ENCODE measurements at places on chromosomes 13 and 19. TPM values are rescaled to one million over a fixed set of nuclear protein-coding genes. Genes with fewer than 3 reads are reported as not detected.

- peak overlapping the region; percentile 95 for H3K27ac ChIP-seq
- H3K4me3 ChIP-seq: no peak overlapping the region
- no peaks in the 10 kb centered on the region for H3K36me3 ChIP-seq
- H3K27me3 ChIP-seq: no peaks in the 10 kb centered on the region
- peaks cover 22% of the 10 kb centered on the region for H3K4me1 ChIP-seq
Measured at GRCh38 chr19:34480491-34480890, 1.1 kb upstream of the WTIP start.

Gene SLC25A41
- total RNA-seq: not detected

Gene BRCA2
- total RNA-seq: 3.5 TPM

Gene NUMBL
- total RNA-seq: 250 TPM

GRCh38 chr13:112057439-112057735 lies 9.6 kb upstream of the SOX1 start:
- no peak for DNase-seq
- H3K27ac ChIP-seq: no peak overlapping the region
- no peak overlapping the region for H3K4me3 ChIP-seq

DNA sequence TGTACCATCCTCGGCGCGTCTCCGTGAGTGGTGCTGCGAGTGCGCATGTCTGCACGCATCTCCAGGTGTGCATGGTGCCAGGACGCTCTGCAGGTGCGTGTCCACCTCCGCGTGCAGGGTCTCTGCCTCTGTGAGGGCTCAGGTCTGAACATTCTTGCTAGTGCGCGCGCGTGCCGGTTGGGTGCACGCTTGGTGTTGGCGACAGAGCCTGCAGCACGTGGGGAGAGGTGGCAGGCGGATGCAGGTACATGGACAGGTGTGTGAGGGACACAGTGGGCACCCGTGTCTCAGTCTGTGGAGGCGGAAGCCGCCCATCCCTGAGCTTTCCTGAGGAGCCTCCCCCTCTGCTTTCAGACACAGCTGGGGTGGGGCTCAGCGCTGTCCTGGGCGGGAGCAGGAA lies 4.9 kb upstream of the OR10H2 start:
- no peak overlapping the region for H3K27ac ChIP-seq
- no peaks in the 10 kb centered on the region for H3K36me3 ChIP-seq
- DNase-seq: no peak
- H3K27me3 ChIP-seq: peaks cover 8% of the 10 kb centered on the region
- H3K4me3 ChIP-seq: no peak overlapping the region

DNA sequence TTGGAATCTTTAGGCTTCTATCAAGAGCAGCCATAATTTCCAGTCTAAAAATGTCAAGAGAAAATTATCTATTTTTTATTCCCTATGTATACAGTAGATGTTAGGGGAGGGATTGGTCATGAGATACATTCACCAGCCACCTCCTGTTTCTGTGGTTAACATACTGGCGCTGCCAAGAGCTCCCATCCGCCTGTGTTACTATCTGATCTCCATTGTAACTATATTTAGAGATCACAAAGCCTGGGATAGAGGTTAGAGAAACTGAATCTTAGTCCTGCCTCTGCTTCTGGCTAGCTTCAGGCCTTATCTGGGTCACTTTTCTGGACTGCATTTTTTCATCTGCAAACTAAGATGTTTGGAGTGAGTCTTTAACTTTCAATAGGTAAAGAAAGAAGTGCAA lies 46.3 kb downstream of the POLR1D start:
- no peaks in the 10 kb centered on the region for H3K27me3 ChIP-seq
- H3K36me3 ChIP-seq: no peaks in the 10 kb centered on the region
- no peak overlapping the region for H3K27ac ChIP-seq
- no peak for DNase-seq
- no peak overlapping the region for H3K4me3 ChIP-seq

Gene GTF3A
- 113 TPM for total RNA-seq

Gene NEK5
- 0.63 TPM for total RNA-seq

DNA sequence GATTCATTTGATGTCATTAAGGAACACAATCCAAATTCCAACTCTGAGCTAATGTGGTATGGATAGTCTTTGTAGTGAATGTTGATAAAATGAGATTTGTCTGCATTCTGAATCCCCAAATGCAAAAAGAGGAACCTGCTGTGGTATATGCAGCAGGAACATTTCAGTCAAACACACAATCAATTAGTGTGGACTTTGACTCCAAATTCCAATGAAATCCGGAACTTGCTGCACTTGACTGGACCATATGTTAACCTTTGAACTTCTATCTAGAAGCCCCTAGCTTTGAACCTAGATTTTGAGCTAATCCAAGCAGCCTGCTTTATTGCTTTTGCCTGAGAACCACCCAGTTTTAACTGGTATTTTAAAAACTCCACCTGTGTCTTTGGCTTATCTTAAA lies 341.3 kb downstream of the SPRY2 start:
- no peak overlapping the region for H3K27ac ChIP-seq
- DNase-seq: no peak
- H3K4me1 ChIP-seq: no peaks in the 10 kb centered on the region
- H3K36me3 ChIP-seq: no peaks in the 10 kb centered on the region
- H3K27me3 ChIP-seq: no peaks in the 10 kb centered on the region

Gene ZSCAN5B
- total RNA-seq: not detected

DNA sequence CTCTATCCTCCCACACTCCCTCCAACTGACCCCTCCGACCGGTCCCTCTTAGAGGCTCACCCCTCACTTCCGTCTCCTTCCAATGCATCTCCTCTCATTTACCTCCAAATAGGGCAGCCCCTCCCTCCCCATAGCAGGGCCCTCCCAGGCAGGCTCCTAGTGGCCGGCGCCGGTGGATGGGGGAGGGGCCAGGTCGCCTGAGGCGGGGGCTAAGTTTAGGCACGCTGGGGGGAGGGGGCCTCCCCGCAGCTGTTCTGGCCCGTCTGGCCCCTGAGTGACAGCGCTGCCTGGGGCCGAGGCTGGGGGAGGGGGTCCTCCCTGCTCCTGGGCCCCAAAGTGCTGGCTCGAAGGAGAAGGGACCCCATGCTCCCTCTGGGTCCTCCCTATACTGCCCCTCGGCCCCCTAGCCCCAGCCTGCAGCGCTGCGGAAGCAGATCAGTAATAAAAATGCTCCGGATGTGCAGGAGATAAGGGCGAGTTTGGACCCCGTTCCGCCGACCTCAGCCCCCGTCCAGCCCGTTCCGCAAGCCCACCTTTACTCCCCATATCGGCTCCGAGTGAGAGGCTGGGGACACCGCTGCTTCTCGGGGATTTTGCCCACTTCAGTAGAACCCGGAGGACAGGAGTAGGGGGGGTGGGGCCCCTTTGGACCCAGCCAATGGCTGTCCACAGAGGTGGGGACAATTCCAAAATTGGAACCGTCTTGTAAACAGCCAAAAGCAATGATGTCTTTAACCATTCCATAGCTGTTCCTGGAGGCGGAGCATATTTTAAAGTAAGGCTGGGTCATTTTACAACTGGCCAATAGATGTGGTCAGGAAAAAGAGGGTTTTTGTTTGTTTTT lies 4.0 kb downstream of the RTN2 start:
- no peak for DNase-seq
- H3K36me3 ChIP-seq: no peaks in the 10 kb centered on the region
- no peak overlapping the region for H3K27ac ChIP-seq

- H3K4me3 ChIP-seq: no peak overlapping the region
- H3K4me1 ChIP-seq: no peaks in the 10 kb centered on the region
Measured at GRCh38 chr19:17766543-17767131, 15.4 kb downstream of the FCHO1 start.

DNA sequence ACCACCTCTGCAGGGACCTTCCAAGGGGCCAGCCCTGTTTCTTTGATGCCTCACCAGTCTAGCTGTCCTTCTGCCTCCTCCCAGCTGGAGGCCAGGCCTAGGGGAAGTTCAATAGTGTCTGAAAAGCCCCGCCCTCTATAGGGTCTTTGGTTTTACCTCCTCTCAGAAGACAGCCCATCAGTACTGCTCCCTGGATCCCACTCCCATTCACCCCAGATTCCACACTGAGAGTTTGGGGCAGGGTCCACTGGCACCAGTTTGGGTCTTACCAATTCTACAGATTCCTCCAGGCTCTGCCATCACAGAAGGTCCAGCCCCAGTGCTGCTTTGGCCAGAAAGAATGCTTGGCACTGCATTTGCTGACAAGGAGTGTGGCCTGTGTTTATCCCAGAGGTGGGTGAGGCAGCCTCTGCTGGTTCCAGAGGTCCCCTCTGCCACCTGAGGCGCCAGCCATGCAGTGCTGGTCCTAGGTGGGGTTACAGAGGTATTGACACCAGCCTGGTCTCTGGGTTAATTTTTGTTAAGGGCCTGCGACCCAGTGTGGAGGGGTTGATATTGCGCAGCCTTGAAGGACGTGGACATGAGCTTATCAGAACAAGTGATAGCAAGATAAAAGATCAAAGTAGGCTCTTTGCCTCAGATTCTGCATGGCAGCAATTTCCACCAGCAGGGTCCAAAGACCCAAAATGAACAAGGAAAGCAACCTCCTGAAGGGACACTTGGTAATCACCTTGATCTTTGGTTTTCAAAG lies 41.4 kb upstream of the IGSF23 start:
- no peaks in the 10 kb centered on the region for H3K4me1 ChIP-seq
- no peak overlapping the region for H3K4me3 ChIP-seq
- no peak overlapping the region for H3K27ac ChIP-seq
- DNase-seq: no peak
- no peaks in the 10 kb centered on the region for H3K27me3 ChIP-seq

Gene S1PR5
- not detected for total RNA-seq

- no peak overlapping the region for H3K4me3 ChIP-seq
- H3K27me3 ChIP-seq: no peaks in the 10 kb centered on the region
- H3K27ac ChIP-seq: peak overlapping the region; percentile 83
- no peak for DNase-seq
- peaks cover 5% of the 10 kb centered on the region for H3K4me1 ChIP-seq
Measured at GRCh38 chr13:41565216-41565615, 107.9 kb downstream of the RGCC start.

Gene NCAN
- total RNA-seq: not detected

Gene EHD2
- 152 TPM for total RNA-seq

DNA sequence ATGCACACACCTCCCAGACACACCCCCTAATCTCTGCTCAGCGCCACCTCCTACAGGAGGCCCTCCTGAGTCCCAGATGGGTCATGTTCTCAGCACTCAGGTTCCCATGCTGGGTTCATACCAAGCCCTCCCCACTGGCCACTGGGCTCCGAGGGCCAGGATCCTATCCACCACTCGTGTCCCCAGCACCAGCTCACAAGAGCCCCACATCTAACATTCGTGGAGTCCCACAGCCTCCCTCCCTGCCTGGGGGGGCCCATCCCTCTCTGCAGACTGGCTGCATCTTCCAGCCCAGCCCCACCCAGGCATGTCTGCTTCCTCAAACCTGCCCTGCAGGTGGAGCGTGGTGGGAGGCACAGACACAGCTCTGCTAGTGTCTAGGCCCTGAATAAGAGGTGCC lies 227.4 kb downstream of the TUBA3C start:
- no peak overlapping the region for H3K27ac ChIP-seq
- H3K27me3 ChIP-seq: no peaks in the 10 kb centered on the region
- no peaks in the 10 kb centered on the region for H3K36me3 ChIP-seq
- DNase-seq: no peak
- H3K4me3 ChIP-seq: no peak overlapping the region

Gene COL5A3
- 65.4 TPM for total RNA-seq

GRCh38 chr19:28956961-28957360 lies 256.0 kb downstream of the UQCRFS1 start:
- no peak overlapping the region for H3K4me3 ChIP-seq
- H3K4me1 ChIP-seq: no peaks in the 10 kb centered on the region
- no peak for DNase-seq
- H3K27ac ChIP-seq: no peak overlapping the region

Gene PTH2
- not detected for total RNA-seq

DNA sequence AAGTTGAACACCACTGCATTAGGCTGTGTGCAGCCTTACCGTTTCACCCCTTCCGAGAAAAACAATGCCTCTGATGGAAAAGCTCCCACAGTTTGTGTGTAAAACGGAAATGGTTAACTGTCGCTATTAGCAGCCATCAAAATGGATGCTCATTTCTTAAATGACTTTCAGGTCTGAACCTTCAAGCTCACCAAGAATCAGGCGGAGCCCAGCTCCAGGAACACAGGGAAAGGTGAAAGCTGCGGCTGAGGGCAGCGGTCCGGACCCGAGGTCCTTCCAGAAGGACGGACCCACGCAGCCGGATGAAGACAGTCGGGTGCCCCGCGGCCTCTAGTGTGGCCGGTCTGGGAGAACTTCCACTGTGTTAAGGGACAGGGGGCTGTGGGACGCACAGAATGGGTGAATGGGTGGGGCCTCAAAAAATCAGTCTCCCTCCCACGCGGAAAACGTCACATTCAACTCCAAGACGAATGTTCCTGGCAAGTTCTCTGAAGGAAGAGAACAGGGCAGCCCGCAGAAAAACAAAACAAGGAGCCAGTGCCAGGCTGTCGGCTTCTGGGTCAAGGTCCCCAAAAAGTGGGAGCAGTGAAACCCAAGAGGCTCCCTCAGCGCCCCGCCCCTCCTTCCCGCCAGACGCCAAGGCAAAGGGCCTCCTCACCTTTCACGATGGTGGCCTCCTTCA lies 4.9 kb downstream of the IRS2 start:
- H3K27ac ChIP-seq: peak overlapping the region; percentile 73
- no peaks in the 10 kb centered on the region for H3K27me3 ChIP-seq
- H3K36me3 ChIP-seq: peaks cover 36% of the 10 kb centered on the region
- peak overlapping the region; percentile 30 for H3K4me3 ChIP-seq
- peaks cover 79% of the 10 kb centered on the region for H3K4me1 ChIP-seq

DNA sequence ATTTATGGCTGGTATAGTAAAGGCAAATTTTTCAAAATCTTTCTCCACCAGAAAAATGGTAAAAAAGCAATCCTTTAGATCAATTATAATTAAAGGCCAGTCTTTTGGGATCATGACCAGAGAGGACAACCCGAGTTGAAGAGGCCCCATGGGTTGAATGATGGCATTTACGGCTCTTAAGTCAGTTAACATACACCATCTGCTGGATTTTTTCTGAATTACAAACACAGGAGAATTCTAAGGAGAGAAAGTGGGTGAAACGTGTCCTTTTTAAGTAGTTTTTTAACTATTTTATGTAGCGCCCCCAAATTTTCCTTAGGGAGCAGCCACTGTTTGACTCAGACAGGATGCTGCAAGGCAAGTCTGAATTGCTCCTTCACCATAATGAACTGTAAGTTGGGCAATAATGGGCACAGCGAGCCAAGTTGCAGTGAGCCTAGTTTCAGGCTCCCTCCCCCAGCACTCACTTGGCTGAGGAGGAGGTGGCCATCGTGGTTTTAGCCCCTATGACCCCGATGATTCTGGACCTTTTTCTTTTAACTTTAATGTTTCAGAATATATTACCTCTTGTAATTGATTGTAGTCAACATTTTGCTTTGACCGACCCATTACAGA lies 13.6 kb upstream of the ZNF611 start:
- H3K36me3 ChIP-seq: no peaks in the 10 kb centered on the region
- no peak overlapping the region for H3K4me3 ChIP-seq
- no peaks in the 10 kb centered on the region for H3K4me1 ChIP-seq
- H3K27me3 ChIP-seq: no peaks in the 10 kb centered on the region

Gene DCUN1D2
- total RNA-seq: 21.0 TPM

Gene FFAR2
- not detected for total RNA-seq
